Activated naive CD4-positive, alpha-beta T cell treated with anti-CD3 and anti-CD28 coated beads, Interleukin-2, amount 50 U/mL, for 16 hours (primary cell): ENCODE measurements at places on chromosomes 12 and 14.

DNA sequence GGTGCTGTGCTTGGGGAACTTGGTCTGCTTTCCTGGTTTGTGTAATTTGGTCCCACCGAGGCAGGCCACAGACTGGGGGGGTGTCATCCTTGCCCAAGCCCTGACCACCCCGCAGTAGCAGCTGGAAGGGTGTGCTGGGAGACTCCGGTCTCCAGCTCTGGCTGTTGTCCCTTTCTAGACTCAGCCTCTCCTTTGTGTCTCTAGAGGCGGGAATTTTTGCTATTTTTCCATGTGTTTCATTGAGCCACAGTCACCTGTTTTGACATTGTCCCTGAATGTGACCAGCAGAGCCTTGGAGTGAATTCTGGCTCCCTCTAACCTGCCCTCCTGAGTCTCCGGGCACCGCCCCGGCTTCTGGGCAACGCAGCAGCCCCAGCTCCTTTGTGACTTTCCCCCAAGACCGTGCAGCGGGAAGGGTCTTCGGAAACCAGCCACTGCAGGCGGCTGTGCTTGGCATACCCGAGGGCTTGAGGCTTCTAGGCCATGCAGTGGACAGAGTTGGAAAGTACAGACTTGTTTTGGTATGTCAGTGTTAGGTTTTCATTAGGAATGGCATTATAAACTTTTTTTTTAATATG, 98.6 kb downstream of the TNFAIP2 start:
- no peak for DNase-seq

DNA sequence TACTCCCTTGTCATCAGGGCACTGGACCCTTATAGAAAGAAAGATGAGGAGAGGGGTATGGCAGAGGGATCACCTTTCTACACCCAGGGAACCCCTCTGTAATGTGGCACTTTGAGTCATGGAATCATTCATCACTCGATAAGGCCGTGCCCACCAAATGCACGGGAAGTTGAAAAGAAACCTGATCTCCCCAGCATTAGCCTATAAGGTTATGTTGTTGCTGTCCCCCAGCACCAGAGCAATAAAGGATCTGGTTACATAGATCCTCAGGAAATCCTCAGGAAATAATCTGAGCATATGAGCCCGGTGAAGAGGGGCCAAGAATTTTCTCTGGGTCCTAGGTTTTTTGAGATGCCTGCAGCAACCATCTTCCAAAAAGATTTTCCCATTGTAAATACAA, 148.8 kb upstream of the CRY1 start:
- DNase-seq = no peak

DNA sequence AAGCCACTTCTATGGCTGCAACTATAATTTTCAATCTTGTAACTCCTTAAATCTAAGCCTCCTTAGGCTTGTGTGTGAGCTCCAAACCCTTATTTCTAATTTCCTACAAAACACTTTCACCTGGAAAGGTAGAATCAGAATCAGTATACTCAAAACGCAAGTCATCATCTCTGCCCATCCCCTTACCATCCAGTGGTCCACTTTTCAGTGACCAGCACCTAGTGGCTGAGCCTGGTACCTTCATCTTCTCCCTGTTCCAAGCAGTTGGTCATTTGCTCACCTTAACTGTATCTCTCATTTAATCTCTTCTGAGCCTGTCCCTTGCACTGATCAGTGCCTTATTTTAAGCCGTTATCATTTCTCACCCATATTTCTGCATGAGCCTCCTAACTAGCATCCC, 107.9 kb downstream of the PPM1H start:
- no peak for DNase-seq

GRCh38 chr12:94761559-94761958, 111.2 kb upstream of the TMCC3 start:
- no peak for DNase-seq
